ENCODE measurements at places on chromosomes 4 and X. TPM values are rescaled to one million over a fixed set of nuclear protein-coding genes. Genes with fewer than 3 reads are reported as not detected.

Gene ZC4H2
- 6.8 TPM for total RNA-seq

Gene HTRA3
- 22.1 TPM for total RNA-seq

Gene IGSF1
- total RNA-seq, result 9.3 TPM

Gene NDP
- 5.1 TPM for total RNA-seq

Gene CFP
- 6.4 TPM for total RNA-seq

Gene SPIN4
- total RNA-seq, result 10.3 TPM

Gene GPR143
- total RNA-seq, result 7.8 TPM

Gene CT47B1
- not detected for total RNA-seq

Gene LIMCH1
- total RNA-seq, result 94.9 TPM

Gene DDX3X
- 216 TPM for total RNA-seq

Gene DCLK2
- 19.7 TPM for total RNA-seq

Gene BCAP31
- total RNA-seq, result 94.9 TPM

Gene CXCL11
- not detected for total RNA-seq

Gene SLC25A43
- 5.4 TPM for total RNA-seq

Gene CCDC110
- total RNA-seq, result 2.1 TPM

Gene XK
- total RNA-seq, result 7.8 TPM

Gene NCAPG
- 12.6 TPM for total RNA-seq

Gene MAGEC1
- total RNA-seq, result not detected

Gene MAGEA2
- not detected for total RNA-seq

Gene FAAH2
- 10.5 TPM for total RNA-seq

Gene TAF7L
- total RNA-seq, result 0.18 TPM

Gene FGFR3
- 97.0 TPM for total RNA-seq

Gene OTC
- not detected for total RNA-seq

Gene SERTM2
- total RNA-seq, result 1.3 TPM

Gene ZDHHC9
- total RNA-seq, result 19.4 TPM

Gene BMP3
- total RNA-seq, result 12.4 TPM

Gene RASSF6
- total RNA-seq, result 5.3 TPM

Gene GPRASP2
- 38.1 TPM for total RNA-seq

Gene NUP62CL
- total RNA-seq, result 15.8 TPM

Gene NPNT
- total RNA-seq, result 101 TPM

Gene CEP44
- 23.0 TPM for total RNA-seq

Data from metanephros (tissue), 2 donors.